Endothelial cell of umbilical vein (primary cell): ENCODE measurements at places on chromosomes 1 and 21.

DNA sequence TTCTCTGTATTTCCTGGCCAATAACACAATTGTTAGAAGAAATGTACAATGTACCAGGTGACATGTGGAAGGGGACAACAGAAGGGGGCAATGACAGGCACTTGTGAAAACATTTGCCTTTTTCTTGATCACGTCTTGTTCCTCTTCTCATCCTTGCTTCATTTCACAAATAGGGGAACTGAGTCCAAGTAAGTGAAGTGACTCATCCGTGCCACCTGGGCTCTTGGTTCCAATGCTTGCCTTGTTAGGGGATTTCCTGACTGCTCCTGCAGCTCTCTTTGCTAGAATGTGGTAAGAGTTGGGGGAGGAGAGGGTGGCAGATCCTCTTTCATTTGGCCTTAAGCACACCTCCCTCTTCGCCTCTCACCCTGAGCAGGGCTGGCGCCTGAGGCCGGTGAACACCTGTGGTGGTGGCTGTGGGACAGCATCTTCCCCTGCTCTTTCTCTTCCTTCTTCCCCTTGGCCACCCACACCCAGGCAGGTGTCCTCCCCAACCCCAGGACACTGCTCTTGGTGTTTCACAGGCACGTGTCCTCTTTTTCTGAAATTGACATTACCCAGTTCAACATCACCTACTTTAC lies 2.2 kb upstream of the RHEX start:
- no peaks in the 10 kb centered on the region for H3K36me3 ChIP-seq
- H3K27me3 ChIP-seq: peaks cover 5% of the 10 kb centered on the region
- DNase-seq: no peak
- H3K27ac ChIP-seq: no peak overlapping the region
- no peaks in the 10 kb centered on the region for H3K4me1 ChIP-seq

DNA sequence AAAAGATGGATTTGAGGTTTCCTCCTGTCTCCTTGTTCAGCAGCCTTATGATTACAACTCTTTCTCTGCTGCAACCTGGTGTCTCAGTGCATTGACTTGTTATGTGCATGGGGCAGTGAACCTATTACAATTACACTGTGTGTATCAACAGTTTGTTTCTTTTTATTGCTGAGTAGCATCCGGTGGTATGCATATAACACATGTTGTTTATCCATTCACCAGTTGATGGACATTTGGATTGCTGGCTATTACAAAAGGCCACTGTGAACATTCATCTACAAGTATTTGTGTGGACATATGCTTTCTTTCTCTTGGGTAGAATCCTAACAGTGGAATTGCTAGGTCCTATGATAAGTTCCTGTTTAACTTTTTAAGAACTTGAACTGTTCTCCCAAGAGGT lies 65.9 kb downstream of the FMO4 start:
- H3K27me3 ChIP-seq: no peaks in the 10 kb centered on the region
- no peaks in the 10 kb centered on the region for H3K4me1 ChIP-seq
- DNase-seq: no peak
- H3K4me3 ChIP-seq: no peak overlapping the region
- no peaks in the 10 kb centered on the region for H3K36me3 ChIP-seq

- H3K4me1 ChIP-seq: no peaks in the 10 kb centered on the region
- no peaks in the 10 kb centered on the region for H3K36me3 ChIP-seq
- H3K27ac ChIP-seq: no peak within 1 kb of the TSS
- H3K4me3 ChIP-seq: no peak within 1 kb of the TSS
- DNase-seq: no peak
- H3K27me3 ChIP-seq: peaks cover 90% of the 10 kb centered on the region
Measured at GRCh38 chr1:179742717-179743678, at the start of gene FAM163A. TSS of gene FAM163A (plus strand) at chr1:179743291. CDS start at chr1:179813098, 69,807 bp downstream.

GRCh38 chr1:75074831-75075395 lies 59.3 kb upstream of the LHX8 start:
- no peaks in the 10 kb centered on the region for H3K4me1 ChIP-seq
- no peak overlapping the region for H3K27ac ChIP-seq
- no peak overlapping the region for H3K4me3 ChIP-seq
- no peaks in the 10 kb centered on the region for H3K36me3 ChIP-seq
- H3K27me3 ChIP-seq: no peaks in the 10 kb centered on the region

- H3K4me1 ChIP-seq: no peaks in the 10 kb centered on the region
- no peaks in the 10 kb centered on the region for H3K36me3 ChIP-seq
- H3K27me3 ChIP-seq: no peaks in the 10 kb centered on the region
- no peak for DNase-seq
- H3K27ac ChIP-seq: no peak overlapping the region
- H3K4me3 ChIP-seq: no peak overlapping the region
Measured at GRCh38 chr1:216653001-216653400, 70.2 kb downstream of the ESRRG start.

- H3K27ac ChIP-seq: no peak overlapping the region
- peaks cover 20% of the 10 kb centered on the region for H3K4me1 ChIP-seq
- DNase-seq: peak; percentile 55
- no peaks in the 10 kb centered on the region for H3K36me3 ChIP-seq
- no peaks in the 10 kb centered on the region for H3K27me3 ChIP-seq
- no peak overlapping the region for H3K4me3 ChIP-seq
Measured at GRCh38 chr1:207811920-207812720, 60.3 kb downstream of the CD46 start.

DNA sequence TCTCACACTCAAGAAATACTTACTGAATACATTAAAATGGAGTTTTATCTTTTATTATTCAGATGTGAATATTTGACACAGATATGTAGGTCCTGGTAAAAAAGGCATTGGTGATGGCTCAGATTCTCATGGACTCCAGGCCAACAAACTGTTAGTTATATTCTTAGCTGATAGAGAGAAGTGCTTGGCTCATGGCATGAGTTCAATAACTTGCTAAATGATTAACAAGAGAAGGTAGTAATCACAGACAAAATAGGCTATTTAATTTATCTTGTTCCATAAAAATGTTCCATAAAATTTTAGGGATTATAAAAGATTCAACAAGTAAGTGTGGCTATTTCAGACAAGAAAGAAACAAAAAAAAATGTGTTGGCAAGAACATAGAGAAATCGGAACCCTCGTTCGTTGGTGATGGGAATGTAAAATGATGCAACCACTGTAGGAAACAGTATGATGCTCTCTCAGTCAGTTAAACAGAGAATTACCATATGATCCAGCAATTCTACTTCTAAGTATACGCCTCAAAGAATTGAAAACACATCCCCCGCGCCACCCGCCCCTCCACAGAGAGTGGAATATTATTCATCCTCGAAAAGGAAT lies 737.8 kb upstream of the ADAMTS5 start:
- H3K27me3 ChIP-seq: no peaks in the 10 kb centered on the region
- H3K27ac ChIP-seq: no peak overlapping the region
- no peak overlapping the region for H3K4me3 ChIP-seq
- DNase-seq: no peak

GRCh38 chr1:11550664-11551283 lies 71.8 kb downstream of the DISP3 start:
- H3K27me3 ChIP-seq: no peaks in the 10 kb centered on the region
- peak; percentile 78 for DNase-seq
- no peak overlapping the region for H3K27ac ChIP-seq
- no peaks in the 10 kb centered on the region for H3K36me3 ChIP-seq

DNA sequence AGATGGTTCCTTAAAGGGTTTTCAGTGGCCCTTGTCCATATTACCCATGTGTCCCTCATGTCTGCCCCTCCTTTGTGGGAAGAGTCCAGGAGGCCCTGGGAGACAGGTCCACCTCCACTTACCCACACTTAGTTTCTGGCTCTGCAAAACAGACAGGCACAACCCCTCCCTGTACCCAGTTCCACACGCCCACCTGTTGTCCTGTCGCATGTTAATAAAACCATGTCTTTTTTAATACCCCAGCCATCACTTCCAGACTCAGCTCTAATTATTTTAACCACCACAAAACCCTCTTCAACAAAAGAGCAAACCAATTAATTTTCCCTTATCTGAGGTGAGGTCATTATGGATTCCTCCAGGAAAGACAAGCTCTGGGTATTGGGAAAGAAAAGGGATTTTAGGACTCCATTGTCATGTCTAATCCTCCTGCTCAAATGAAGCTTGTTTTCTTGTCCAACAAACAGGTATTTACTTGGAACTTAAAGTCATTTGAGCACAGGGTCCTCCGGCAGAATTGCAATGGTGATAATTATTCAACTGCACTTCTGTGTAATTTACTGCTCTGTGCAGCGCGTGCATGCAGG lies 68.9 kb downstream of the CCDC185 start:
- no peaks in the 10 kb centered on the region for H3K27me3 ChIP-seq
- H3K4me1 ChIP-seq: no peaks in the 10 kb centered on the region
- no peaks in the 10 kb centered on the region for H3K36me3 ChIP-seq
- no peak overlapping the region for H3K4me3 ChIP-seq
- no peak for DNase-seq

DNA sequence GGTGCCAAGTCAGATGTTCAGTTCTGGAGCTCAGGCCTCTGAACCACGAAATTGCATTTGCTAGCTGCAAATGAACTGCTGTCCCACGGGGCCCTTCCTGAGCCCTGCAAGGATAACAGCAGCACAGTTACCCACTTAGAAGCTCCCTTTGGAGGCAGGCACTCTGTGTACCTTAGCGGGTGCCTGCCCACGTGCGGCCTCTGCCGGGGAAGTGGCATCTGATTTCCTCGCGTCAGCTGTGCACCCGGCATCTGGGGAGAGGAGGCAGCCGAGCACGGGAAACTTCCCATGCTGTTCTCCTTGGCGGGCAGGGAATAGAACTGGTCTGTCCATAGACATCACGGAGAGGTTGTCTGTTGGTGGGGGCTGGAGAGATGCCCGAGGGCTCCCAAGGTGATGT lies 148.0 kb upstream of the C1orf174 start:
- no peak for DNase-seq
- no peak overlapping the region for H3K4me3 ChIP-seq
- H3K4me1 ChIP-seq: no peaks in the 10 kb centered on the region
- H3K27me3 ChIP-seq: no peaks in the 10 kb centered on the region
- H3K27ac ChIP-seq: no peak overlapping the region
- H3K36me3 ChIP-seq: no peaks in the 10 kb centered on the region

GRCh38 chr1:12469493-12469892 lies 148.5 kb downstream of the DHRS3 start:
- no peaks in the 10 kb centered on the region for H3K27me3 ChIP-seq
- H3K4me3 ChIP-seq: no peak overlapping the region
- DNase-seq: no peak
- no peaks in the 10 kb centered on the region for H3K4me1 ChIP-seq

GRCh38 chr1:29210278-29211085 lies 20.3 kb downstream of the MECR start:
- H3K4me1 ChIP-seq: peaks cover 6% of the 10 kb centered on the region
- no peaks in the 10 kb centered on the region for H3K36me3 ChIP-seq
- no peaks in the 10 kb centered on the region for H3K27me3 ChIP-seq
- no peak overlapping the region for H3K27ac ChIP-seq

- no peak overlapping the region for H3K27ac ChIP-seq
- no peak for DNase-seq
- peak overlapping the region; percentile 70 for H3K4me3 ChIP-seq
- no peaks in the 10 kb centered on the region for H3K36me3 ChIP-seq
- H3K27me3 ChIP-seq: no peaks in the 10 kb centered on the region
- H3K4me1 ChIP-seq: peaks cover 40% of the 10 kb centered on the region
Measured at GRCh38 chr1:231334079-231334666, 3.5 kb downstream of the EXOC8 start.

- H3K36me3 ChIP-seq: no peaks in the 10 kb centered on the region
- H3K4me1 ChIP-seq: no peaks in the 10 kb centered on the region
- H3K27me3 ChIP-seq: no peaks in the 10 kb centered on the region
- no peak overlapping the region for H3K4me3 ChIP-seq
- DNase-seq: no peak
- no peak overlapping the region for H3K27ac ChIP-seq
Measured at GRCh38 chr1:17194133-17194475, 10.8 kb upstream of the PADI1 start.

GRCh38 chr1:184487531-184488193 lies 100.8 kb downstream of the C1orf21 start:
- H3K4me1 ChIP-seq: peaks cover 8% of the 10 kb centered on the region
- H3K36me3 ChIP-seq: no peaks in the 10 kb centered on the region
- H3K27me3 ChIP-seq: no peaks in the 10 kb centered on the region
- H3K4me3 ChIP-seq: no peak overlapping the region
- no peak for DNase-seq

DNA sequence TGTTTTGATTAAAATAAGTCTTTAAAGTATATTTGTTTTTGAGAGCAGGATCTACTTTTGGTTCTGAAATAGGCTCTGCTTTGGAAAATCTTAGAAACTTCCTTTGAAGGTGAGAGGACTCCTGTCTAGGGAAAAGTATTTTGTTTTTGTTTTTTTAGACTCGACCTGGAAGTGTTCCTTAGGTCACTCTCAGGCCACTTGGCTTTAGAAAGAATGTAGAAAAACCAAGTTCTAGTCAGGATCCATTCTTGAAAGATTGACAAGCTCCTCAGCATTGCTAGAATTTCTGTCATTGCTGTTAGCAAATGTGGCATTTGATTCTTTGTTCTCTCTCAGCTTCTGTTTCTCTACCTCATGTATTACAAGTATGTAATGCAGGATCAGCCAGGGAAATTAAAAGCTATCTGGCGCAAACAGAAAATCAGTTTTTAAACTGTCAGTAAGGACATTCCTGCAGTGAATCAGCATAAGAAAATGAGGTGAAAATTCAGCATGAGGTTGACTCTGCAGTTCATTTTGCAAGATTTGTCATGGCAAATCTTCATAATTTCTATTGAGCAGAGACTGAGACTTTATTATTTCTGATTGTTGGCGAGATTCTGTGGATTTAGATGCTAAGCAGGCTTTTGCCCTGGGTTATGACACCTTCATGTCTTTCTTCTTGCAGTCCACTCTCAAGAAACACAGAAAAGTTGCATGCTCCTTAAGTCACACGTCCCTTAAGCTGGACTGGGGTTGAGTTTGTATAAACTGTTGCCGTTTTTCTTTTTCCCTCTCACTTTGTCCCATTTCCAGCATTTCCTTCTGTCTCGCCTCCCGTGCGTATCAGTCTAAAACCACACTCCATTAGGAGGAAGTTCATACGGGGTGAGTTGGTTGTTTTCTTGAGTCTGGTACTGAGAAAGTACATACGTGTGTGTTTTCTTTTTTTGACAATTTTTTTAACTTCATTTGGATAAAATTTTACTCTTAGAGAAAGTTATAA lies 12.6 kb downstream of the NTPCR start:
- DNase-seq: peak; percentile 93
- H3K4me3 ChIP-seq: no peak overlapping the region
- peaks cover 4% of the 10 kb centered on the region for H3K36me3 ChIP-seq
- H3K27ac ChIP-seq: peak overlapping the region; percentile 59
